Stomach (tissue), 19 donors: ENCODE measurements at places on chromosomes 12 and 14. TPM values are rescaled to one million over a fixed set of nuclear protein-coding genes. Genes with fewer than 3 reads are reported as not detected.
A peak's percentile ranks its signal among the peaks of the same experiment; 100 is the strongest.

The NOS1 gene
- polyA plus RNA-seq, result not detected

The TULP3 gene
- polyA plus RNA-seq, result 9.2 TPM

DNA sequence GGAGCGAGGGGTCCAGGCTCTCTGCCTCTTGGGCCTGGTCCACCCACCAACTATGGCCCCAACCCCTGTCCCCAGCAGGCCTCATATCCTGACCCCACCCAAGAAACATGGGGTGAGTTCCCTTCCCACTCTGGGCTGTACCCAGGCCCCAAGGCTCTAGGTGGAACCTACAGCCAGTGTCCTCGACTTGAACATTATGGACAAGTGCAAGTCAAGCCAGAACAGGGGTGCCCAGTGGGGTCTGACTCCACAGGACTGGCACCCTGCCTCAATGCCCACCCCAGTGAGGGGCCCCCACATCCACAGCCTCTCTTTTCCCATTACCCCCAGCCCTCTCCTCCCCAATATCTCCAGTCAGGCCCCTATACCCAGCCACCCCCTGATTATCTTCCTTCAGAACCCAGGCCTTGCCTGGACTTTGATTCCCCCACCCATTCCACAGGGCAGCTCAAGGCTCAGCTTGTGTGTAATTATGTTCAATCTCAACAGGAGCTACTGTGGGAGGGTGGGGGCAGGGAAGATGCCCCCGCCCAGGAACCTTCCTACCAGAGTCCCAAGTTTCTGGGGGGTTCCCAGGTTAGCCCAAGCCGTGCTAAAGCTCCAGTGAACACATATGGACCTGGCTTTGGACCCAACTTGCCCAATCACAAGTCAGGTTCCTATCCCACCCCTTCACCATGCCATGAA, 8.6 kb downstream of the ARHGAP9 start:
- DNase-seq, result no peak

DNA sequence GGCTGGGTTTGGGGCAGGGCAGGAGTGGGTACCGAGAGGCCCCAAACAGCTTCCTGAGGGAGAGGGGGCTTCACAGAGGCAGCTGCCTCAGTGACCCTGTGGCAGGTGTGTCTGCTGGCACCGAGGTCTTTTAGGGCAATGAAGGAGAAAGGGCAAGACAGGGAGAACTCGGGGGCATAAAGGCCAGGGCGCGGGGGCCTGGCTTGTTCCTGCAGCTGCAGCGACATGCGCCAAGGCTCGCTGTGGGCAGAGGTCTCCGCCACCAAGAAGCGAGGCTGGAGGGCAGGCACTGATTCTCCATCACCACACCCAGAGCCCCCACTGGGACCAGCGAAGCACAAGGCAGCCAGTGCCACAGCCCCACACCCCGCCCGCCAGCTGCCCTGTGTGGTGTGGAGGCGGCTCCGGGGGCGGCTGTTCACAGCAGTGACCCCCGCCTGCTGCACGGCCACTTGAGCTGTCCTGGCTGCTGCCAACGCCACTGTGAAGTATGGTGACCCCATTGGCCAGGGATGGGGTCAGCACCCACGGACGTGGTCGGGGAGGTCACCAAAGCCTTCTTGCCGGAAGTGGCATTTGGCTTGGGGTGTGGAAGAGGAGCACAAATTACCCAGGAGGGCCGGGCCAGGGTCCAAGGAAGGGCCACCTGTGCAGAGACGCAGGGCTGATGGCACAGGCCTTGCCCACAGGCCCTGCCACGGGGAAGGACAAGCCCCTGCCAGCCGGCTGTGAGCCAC, 16.4 kb downstream of the BAG5 start:
- peak; percentile 21 for DNase-seq

DNA sequence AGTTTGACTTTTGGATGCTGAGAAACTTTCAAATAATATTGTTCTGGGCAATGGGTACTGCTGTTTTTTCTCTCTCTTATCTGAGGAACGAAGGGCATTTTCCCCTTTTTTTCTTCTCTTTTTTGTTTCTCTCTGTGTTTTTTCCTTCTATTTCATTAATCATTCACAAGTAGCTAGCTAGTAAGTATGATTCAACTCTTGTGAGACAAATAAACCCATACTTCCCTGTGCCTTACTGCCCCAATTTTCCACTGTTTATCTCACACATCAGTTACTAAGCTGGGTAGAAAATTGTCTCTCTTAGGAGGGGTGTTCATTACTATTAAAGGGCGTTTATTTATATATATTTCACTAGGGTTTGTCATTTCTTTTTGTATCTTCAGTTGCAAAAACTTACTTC, 437.6 kb downstream of the RERGL start:
- DNase-seq, result no peak
